T-helper 1 cell (primary cell): ENCODE measurements at places on chromosomes 5 and 9.

GRCh38 chr9:122779181-122779580 lies 9.6 kb upstream of the OR5C1 start:
- DNase-seq = no peak

GRCh38 chr5:32551865-32552264 lies 33.5 kb upstream of the SUB1 start:
- no peak for DNase-seq

GRCh38 chr5:10220248-10220647 lies 29.4 kb downstream of the ATPSCKMT start:
- DNase-seq = no peak

DNA sequence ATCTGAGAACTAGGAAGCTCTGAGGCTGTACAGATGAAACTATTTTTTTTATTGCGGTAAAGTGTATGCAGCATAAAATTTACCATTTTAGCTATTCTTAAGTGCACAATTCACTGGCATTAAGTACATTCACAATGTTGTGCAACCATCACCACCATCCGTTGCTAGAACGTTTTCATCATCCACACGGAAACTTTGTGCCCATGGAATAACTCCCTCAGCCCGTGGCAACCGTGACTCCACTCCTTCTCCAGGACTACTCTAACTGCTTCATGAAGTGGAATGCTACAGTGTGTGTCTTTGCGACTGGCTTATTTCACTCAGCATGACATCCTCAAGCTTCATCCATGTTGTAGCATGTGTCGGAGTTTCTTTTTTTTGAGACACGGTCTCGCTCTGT lies 57.1 kb downstream of the COL23A1 start:
- DNase-seq = no peak

DNA sequence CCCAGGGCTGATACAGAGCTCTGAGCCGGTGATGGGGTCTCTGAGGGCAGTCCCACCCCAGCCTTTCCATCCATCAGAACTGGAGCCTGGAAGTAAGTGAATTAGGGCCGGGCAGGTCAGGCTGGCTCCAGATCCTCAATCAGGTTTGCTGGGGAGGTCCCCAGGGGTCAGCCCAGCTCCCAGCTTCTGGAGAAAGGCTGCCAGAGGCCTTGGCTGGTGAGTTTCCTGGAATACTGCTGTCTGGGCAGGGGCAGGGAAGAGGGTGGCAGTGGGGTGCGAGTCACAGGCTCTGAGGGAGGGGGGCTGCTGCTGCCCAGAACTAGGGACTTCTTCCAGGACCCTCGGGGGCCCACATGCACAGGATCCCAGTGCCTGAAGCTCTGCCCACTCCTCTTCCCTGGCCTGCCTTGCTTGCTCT lies 200.6 kb upstream of the MVB12B start:
- no peak for DNase-seq

DNA sequence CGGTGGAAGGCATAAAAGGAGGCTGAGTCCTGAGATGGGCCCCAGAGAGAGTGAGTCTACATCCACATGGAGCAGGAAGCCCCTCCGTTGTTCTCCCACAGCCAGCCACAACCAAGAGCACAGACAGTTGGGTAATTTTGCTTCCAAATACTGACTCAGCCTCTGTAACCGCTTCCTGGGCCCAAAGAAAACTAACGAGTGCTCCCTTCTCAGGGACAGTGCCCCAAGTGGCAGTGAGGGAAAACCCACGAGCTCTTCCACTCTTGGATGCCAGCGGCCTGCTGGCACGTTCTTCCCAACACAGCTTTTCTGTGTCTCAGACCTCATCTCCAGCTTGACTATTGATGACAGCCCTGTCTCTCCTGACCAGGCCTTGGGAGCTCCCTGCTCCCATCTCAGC lies 207.6 kb downstream of the FSTL4 start:
- DNase-seq = no peak
